ENCODE measurements at places on chromosomes 7 and 10.
A peak's percentile ranks its signal among the peaks of the same experiment; 100 is the strongest.

GRCh38 chr10:72087392-72087968, 871 bp downstream of the SPOCK2 start:
- DNase-seq = no peak

- no peak for DNase-seq
Measured at GRCh38 chr10:75294031-75294437, 58.3 kb upstream of the COMTD1 start.

GRCh38 chr7:141911391-141911790, 4.8 kb upstream of the OR9A4 start:
- no peak for DNase-seq

- no peak for DNase-seq
Measured at GRCh38 chr7:148726385-148726784, 27.7 kb downstream of the CUL1 start.

DNA sequence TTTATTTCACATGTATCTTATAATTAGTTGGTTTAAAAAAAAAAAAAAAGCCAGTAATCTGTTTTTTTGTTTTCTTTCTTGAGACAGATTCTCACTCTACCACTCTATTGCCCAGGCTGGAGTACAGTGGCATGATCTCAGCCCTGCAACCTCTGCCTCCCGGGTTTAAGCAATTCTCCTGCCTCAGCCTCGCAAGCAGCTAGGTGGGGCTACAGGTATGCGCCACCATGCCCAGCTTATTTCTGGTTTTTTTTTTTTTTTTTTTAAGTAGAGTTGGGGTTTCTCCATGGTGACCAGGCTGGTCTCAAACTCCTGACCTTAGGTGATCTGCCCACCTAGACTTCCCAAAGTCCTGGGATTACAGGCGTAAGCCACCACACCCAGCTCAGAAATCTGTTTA, 34.1 kb upstream of the CAPZA2 start:
- no peak for DNase-seq

DNA sequence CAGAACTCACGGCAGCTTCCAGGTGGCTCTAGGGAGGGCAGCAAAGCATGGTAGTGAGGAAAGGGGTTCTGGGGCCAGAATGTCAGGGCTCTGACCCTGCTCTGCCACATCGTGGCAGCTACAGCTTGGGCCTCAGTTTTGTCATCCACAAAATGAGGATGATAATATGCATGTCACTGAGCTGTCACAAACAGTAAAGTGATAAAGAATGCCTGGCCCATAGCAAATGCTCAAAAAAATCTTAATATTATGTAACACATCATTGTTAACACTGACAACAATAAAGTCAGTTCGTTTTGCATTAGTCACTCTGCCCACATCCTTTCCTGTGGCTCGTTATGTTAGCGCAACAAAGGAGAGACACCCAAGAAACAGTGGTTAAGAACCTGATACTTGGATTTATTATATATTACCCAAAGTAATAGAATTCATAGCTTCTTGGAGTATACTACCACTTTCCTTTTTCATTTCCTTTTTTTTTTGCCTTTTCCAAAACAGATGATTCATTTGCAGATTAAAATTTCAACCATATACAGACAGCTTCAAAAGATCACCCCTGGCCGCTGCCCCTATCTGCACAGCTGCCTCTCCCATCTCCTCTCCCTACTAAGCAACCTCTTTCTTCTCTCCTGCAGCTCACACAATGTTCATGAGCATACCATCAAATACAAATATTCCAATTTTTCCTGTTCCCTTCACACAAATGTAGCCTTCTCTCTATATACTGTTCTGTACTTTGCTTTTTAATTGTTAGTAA, 45.5 kb upstream of the DDC start:
- no peak for DNase-seq

- DNase-seq = no peak
Measured at GRCh38 chr7:24968165-24968564, 11.8 kb downstream of the OSBPL3 start.

- DNase-seq = peak; percentile 78
Measured at GRCh38 chr7:100049441-100050291, at the start of gene ZSCAN21. Gene ZSCAN21, plus strand, starts transcription at chr7:100049774. Its CDS starts 7,233 bp downstream, at chr7:100057007.

- no peak for DNase-seq
Measured at GRCh38 chr10:42785759-42786158, 3.2 kb downstream of the BMS1 start.

GRCh38 chr7:108367314-108367713, 88.9 kb downstream of the NRCAM start:
- no peak for DNase-seq

- peak; percentile 6 for DNase-seq
Measured at GRCh38 chr10:117004227-117005025, 561 bp downstream of the SHTN1 start.

DNA sequence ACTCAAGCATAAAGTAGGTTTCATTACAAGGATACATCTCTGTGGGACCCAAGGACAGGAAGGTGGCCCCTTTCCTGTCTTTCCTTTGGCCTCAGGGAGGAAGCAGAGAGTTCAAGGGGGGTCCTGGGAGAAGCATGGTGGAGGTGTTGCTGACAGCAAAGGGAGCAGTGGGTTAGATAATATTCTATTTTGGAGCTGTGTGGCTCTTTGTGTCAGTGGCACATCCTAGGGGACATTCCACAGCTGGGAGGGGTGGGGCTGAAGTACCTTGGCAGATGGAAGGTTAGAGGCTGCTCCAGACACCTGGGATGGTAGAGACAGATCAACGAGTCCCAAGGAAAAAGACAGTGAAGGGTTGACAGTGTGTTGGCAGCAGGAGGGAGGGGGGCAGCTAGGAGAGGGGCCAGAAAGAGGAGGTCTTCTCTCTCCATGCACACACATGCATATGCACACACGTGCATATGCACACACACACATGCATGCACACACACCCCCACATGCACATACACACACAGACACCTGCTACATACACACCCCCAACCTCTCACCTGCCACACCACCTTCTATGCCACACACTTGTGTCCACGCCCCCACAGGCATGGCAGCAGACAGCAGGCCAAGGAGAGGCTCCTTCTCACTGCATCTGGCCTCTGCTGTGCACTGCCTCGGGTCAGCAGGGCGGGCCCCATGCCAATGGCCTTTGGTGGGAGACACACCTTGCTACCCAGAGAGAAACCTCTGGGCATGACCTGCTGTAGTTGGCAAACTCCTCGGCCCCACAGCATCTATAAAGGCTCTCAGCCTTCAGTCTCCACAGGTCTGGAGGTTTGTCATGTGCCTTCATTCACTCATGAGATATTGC, 5.6 kb upstream of the POLD2 start:
- DNase-seq = no peak

GRCh38 chr7:47343061-47343455, 238.9 kb downstream of the TNS3 start:
- no peak for DNase-seq

DNA sequence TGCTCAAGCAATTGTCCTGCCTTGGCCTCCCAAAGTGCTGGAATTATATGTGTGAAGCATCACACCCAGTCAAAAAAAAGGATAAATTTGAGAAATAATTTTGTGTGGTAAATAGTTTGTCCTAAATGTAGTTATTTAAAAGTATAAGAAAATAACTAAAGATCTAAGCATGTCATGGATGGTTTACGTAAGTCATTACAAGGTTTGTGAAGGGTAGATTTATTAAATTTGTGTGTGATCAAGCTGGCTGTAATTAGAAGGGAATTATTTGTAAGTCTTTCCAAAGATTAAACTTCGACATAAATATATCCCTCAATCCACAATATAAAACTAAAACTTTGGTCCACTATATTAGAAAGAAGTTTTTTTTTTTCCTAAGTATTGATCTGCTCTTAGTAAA, 28.6 kb downstream of the ORC5 start:
- DNase-seq = no peak

DNA sequence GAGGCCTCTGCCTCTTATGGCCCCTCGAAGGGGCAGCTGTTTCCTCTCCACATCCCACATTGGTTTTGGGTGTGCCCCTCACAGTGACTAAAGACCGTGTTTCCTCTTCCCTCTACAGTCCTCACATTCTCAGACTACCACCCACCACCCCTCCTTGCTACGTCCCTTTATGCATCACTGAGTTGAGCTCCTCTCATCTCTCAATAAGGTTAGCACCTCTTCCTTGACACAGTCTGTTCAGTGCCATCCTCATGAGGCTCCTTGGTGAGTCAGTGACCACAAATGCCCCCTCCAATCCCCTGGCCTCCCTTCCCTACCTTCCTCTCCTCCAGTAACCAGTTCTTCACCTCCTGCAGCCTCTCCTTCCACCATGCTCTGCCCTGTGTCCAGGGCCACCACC, 239.1 kb upstream of the MYO3A start:
- no peak for DNase-seq

GRCh38 chr7:30752979-30753378, 1.0 kb downstream of the INMT start:
- no peak for DNase-seq

GRCh38 chr10:103882285-103883007, 27.1 kb upstream of the SH3PXD2A start:
- DNase-seq = no peak

GRCh38 chr7:116675812-116676355, 3.9 kb downstream of the MET start:
- DNase-seq = no peak

DNA sequence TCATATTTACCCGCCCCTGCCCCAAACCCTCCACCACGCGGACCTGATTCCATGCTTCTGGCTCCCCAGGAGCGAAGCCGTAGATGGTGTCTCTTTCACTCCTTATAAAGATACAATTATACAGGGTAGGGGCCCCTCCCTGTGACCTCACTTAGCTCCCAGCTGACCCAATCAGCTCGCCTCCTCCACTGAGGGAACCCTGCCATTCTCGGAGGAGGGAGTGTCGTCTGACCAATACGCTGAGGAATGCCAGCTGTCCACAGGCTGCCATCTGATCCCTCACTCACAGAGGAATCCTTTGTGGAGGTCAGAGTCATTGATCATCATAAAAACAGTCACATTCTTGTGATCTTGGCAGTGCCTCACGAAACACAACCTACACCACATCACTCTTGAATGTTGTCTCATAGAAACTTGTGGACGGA, 67.5 kb upstream of the INSIG1 start:
- DNase-seq = no peak

DNA sequence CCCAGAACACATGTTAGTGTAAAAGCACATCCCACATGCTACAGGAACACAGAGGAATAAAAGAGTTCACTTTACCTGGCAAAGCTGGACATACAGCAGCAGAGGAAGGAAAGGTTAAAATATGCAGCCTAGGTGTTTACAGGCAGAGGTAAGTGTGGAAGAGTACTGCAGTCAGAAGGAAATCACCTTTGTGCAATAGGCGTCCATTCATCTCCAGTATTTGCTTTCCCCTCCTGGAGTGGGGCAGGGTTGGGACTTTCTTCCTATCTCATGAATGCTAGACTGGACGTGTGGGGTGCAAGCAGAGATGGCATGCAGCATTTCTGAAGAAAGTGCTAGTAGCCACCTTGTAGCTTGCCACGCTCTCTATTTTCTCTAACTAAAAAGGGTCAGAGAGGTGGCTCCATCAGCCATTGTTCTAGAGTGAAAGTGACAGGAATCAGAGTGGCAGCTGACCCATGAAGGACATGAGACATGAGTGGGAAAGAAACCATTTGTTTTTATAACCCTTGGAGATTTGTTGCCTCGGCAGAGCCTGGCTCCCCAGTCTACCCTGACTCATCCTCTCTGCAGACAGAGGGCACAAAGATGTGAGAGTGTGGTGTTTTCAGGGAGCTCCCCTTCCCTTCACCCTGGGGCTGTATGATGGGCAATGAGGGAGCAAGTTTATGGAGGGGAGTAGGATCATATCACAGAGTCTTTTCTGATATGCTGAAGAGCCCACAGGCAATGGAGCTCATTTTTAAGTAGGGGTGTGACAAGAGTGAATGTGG, 101.2 kb upstream of the SEC61G start:
- DNase-seq = no peak

DNA sequence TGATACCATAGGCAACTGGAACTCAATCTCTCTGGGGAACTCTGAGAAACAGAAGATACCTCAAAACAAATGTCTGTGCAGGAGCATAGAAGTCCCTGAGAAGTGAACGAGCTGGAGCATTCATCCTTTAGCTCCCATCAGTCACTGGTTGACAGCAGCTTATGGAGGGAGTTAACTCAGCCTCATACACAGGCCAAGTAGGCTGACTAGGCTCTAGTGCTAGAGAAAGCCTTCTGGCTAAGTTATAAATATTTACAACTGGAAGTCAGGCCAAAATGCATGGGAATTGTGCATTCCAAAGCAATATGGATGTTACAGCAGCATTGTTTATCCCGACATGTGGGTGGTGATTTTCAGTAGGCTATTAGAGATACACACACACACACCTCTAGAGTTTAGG, 66.5 kb downstream of the ANK3 start:
- no peak for DNase-seq

DNA sequence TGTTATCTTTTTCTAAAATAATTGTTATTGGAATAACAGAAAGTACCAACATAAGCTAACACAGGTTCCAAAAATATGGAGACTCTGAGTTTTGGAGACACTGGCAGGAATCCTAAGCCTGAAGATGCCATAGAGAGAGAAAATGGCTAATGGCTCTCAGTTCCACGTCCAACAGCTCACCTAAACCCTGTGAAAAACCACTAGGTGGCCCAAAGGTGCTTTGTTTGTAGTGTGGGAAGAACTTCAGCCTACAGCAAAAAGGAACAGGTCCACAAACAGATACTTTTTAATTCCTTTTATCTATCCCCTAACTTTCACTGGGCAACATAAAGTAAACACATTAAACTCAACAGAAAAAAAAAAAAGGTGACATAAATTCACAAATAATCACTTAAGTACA, 272.3 kb downstream of the SEMA3D start:
- DNase-seq = no peak

- DNase-seq = peak; percentile 38
Measured at GRCh38 chr10:103592186-103593021, 98.9 kb downstream of the NEURL1 start.

DNA sequence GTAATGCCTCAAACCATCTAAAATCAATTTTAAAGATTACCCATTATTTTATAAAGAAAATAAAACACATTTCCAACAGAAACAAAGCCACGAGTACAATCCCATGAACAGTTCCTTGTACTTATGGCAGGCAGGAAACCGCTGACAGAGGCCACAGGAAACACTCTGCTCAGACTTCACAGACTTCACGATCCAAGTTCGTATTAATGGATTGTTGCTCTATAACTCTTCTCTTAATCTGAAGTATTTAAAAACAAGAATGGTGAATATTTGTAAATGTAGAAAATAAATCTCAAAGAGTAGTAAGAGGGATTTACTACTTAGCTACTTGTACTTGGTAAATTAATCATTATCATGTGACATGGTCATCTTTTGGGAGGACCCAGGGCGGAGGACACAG, 78.3 kb downstream of the SNX10 start:
- no peak for DNase-seq

DNA sequence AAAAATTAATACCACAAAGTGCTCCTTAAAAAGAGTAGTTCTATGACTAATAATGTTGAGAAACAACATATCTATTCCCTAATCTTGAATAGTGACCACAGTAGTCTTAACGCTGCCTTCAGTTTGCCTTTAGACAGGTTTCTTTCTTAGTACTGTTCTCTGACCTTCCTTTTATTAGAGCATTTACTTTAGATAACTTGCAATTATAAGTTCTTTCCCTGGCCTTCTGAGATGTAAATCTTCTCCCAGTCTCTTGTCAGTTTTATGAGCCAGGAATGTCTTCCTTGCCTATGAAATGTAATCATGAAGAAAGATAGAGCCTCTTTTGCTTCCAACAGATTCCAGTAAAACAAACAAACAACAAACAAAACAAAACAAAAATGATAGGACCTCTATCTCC, 1119.8 kb upstream of the LRRTM3 start:
- no peak for DNase-seq

- no peak for DNase-seq
Measured at GRCh38 chr10:81873932-81874816, 820 bp upstream of the NRG3 start.
